ENCODE measurements at places on chromosomes 5 and 9.

GRCh38 chr9:134290603-134291451 is 35.4 kb upstream of the RXRA start:
- no peak for DNase-seq

DNA sequence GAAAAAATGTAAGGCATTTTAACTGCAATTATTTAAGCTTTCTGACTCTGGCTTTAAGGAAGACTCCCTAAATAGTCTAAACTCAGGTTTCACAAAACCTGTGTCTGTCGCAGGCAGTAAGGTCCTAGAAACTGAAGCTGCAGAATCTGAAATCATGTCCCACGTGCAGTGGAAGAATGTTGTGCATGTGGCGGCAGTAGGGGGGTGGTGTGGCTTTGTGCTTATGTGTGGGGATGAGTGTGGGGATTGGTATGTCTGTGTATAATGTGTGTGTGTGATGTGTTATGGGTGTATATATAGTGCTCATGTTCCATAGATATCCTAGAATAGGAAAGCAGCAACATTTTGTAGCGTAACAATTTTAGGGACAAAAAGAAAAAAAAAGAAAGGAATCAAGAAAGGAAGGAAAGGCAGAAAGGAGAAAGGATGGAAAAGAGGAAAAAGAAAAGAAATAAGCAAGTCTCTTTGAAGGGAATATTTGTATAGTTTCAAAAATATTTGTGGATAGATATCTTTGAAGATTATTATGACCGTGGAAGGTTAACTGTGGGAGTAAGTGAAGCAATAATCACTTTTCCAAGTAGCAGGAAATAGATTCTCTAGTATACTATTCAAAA is 6.6 kb downstream of the ANKDD1B start:
- no peak for DNase-seq

DNA sequence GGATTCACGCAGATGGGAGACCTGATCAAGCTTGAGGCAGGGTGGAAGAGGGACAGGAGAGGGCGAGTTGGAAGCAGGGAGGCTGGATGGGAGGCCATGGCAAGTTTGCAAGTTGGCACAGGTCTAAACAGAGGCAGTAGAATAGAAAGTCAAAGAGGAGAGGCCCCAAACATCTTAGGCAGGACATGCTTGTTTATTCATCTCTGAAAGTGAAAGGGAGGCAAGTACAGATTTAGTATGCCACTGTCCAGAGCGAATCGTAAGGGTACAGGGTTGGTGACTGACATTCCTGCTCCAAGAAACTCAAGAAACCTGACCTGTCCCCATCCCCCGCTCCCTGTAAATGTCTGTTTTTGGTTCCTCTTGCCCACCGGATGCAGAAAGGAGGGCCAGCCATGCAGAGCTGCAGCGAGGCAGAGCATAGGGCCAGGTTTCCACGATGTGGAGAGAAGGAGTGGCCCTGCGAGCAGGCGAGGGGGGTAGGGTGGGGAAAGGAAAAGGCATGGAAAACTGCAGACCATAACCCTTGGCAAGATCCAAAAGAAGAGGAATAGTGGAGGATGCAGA is 96.2 kb upstream of the BOD1 start:
- DNase-seq: no peak

DNA sequence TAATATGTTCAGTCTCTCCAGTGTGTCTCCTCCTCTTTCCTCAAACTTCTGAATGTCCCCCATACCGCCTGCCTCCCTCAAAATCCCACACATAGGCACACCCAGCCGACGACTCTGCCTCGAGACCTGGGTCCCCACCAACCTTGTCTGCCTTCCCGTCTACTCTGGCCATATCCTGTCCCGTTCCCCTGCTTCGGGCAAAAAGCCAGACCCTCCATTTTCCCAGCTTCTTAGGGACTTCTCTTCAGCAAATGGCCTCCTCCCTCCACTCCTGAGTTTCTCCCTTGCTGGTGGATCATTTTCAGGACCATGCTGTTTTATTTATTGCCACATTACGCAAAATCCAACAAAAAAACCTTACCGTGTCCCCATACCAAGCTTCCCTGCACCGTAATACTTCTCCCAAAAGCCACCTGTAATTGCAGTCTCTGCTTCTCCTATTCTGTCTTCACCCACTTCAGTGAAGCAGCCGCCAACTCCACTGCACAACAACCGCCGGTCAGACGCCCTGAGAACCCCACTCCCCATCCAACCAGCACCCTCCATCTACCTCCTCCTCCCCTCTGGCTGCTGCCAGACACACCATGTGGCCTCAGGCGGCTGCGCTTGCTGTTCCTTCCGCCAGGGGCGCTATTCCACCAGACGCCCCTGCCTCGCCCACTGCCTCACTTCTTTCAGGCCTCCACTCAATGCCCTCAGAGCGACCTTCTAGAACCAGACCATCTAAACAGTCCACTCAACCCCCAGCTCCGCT is 117.0 kb downstream of the TRPM6 start:
- no peak for DNase-seq

DNA sequence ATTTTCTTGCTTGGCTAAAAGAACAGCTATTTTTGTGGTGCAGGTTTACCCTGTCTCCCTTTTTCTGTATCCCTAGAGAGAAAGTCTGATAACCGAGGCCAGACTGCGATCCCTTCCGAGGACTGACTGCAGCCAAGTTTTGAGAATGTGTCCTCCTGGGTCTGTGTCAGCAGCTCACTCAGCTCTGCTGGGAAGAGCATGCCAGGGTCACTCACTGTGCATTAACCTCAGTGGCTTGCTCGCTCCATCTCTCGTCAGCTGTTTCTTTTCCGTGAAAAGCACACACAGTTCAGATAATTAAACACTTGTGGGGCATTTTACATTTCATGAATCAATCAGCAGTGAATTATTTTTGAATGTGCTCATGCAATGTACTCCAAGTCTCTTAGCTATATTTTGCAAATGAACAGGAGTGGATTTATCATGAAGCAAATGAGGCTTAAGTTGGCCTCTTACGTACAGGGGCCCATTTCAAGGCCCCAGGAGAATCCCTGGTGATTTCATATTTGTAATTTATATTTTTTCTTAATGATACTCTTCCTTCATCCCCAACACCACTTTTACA is 252.1 kb downstream of the SMARCA2 start:
- no peak for DNase-seq

DNA sequence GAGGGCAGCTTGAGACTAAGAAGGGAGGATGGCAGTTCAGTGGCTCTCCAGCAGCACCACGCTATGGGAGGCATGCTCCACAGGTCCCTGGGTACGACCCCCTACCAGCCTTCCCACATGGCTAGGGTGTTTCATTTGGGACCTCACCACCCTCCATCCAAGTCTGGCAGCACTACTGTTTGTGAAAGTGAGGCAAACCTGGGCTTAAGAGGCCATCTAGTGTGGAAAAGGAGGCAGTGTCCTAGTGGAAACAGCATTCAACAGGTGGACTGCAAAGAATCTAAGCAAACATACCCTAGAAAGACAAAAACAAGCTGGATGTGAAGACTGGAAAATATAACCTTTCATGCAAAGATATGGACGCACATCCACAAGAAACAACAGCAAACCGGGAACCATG is 4.8 kb upstream of the C5orf47 start:
- no peak for DNase-seq
